SK-N-SH treated with all-trans-retinoic acid at 6 μM for 48 hours (cell line): ENCODE measurements at places on chromosomes 16 and 17.

DNA sequence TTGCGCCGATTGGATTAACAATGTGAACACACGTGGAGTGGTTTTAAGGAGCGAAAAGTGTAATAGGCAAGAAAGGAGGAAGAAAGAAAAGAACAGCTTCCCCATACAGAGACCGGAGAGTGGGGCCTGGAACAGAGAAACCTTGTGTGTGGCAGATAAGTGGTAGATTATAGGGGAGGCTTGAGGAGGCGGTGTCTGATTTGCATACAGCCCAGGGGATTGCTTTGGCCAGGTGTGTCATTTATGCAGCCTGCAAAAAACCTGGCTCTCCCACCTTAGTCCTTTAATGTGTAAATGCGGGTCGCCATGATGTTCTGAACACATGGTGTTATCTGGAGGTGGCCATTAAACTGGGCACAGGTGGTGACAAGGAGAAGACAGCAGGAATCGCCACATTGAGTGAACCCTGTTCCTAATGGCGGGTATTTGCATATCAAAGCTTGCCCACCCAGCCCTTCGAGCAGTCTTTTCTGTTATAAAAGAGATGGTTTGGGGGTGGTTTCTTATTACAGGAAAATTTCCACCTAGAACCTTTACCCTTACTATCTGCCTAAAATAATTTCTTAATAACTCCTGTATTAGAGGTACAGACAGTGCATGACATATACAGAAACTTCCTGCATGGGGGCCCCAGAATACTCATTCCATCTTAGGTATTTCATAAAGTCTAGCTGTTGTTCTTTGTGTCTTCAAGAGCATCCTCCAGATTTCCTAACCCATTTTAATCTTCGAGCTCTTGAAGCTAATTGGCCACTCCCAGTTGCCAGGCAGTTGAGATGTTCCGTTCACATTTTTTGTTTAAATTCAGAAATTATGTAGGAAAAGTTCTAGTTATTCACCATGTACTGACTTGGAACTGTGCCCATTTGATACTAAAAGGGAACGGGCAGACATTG lies 292.5 kb downstream of the RBFOX1 start:
- no peak for ATAC-seq

GRCh38 chr17:64262198-64262999 lies 661 bp downstream of the TEX2 start:
- ATAC-seq: peak; percentile 72

DNA sequence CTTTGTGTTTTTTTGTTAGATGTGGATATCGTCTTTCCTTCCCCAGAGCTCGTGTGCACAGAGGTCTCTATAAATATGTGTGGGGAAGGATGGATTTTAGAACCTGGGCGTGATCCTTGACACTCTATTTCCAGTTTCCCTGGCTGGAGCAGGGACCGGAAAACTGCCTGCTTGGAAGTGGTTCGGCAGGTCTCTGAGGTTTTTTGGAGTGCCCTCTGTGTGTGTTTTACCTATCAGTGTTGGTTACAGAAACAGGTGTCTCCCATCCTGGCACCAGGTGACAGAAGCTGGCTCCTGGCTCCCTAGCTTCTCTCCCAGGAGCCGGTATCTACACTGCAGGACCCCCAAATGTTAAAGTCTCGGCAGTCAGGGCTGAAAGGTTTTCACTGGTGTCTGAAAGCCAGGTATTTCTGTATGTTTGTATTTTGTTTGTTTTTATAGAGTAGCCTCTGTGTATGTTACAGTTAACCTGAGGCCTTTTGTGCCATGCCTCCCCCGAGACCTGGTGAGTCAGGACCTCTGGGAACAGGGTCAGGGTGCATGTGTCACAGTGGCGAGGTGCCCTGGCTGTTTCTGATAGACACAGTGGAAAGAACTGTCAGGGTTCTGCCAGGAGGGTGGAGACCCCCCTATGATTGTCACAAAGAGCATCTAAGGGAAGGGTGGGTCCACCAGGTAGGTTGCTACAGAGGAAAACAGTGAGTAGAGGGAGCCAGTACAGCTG lies 31.3 kb downstream of the ZC3H18 start:
- ATAC-seq: no peak

DNA sequence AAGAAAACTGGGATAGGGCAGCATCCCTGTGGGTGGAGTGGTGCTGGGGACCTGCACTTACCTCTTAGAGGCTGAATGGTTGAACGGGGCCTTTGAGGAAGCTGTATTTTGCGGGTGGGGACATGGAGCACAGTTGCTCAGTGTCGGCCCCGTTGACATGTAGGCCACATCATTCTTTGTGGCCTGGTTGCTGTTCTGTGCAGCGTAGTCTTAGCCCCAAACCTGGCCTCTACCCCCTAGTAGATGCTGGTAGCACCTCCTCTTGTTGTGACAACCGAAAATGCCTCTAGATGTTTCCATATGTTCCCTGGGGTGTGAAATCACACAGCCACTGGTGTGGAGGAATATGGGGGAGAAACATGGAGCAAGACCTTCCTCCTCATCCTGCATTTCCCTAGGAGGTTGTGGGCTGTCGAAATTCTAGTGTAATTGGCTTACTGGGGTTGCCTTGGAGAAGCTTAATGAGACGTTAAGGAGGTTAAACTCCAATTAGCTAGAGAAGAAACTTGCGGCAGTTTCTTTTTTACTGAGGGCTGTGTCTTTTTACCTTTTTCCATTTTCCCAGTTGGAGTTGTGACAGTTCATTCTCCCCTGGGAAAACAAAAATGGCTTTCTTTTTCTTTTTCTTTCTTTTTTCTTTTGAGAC lies 9.4 kb downstream of the ABCC1 start:
- no peak for ATAC-seq

DNA sequence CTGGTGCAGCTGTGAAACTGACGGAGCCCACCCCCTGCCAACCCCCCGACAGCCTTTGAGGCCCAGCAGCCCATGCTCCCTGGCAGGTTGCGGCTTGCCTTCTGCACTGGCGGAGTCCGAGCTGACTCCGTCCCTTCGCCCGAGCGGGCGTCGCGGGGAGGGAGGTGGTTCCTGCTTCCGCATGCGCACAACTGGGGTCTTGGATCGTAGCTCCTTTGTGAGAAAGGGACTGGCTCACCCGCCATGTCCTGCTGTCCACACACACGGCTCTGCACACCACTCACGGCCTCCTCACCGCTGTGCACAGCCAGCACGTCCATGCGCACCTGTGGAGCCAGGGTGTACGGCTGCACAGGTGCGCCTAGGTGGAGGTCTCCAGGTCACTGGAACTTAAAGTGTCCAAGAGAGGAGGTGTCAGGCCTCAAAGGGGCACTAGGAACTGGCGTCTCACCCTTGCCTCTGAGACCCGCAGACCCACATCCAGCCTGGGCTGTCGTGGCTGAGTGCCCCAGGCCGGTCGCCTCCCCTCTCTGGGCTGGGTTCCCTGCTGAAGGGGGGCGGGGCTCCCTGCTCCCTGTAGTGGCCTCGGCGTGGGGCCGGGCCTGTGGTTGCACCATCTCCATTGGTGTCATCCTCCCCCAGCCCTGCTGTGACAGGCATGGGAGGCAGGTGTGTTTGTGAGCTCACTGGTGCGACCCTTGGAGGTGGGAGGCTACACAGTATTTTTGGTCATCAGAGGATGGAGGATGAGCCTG lies 45.3 kb downstream of the JPH3 start:
- ATAC-seq: no peak

DNA sequence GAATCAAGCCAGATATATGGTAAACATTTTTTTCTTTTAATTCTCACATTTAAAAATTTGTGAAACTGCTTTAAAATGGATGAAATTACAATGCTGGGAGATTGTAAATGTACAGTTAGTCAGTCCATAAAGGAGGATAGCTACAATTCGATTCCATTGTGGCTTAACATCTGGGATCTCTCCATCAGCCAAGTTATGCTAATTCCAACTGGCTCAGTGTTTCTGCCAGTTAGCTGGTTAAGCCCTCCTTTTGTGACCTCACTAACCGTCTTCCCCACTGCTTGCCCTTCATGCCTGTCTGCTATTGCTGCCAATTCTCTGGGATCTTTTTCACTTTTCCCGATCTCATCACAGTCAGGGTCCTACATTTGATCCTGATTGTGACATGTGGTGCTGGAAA lies 1347.6 kb downstream of the CDH11 start:
- no peak for ATAC-seq

- no peak for ATAC-seq
Measured at GRCh38 chr17:10814075-10814474, 10.2 kb upstream of the TMEM238L start.

DNA sequence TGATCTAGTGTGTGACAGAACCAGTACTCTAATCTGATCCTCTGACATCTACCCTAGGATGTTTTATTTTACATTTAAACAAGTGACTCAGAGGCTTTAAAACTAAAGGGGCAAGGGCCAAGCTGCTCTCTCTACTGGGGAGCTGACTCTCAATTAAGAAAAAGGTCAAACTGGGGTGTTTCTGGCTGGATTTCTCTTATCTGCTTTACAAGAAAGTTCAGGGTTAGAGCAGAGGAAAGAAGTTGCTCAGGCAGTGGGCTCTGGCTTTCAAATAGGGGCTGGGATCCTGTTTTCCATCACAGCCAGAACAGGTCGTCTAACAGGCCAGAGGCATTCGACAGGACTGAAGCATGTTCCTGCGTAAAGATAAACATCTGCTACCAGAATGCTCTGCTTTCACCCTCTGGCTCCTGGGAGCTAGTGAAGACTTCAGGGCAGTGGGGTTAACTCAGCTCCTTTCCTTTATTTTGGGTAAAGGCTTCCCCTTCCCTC lies 8.5 kb downstream of the MMP28 start:
- ATAC-seq: peak; percentile 69

GRCh38 chr16:89678258-89678657 lies 8.2 kb upstream of the CDK10 start:
- no peak for ATAC-seq

DNA sequence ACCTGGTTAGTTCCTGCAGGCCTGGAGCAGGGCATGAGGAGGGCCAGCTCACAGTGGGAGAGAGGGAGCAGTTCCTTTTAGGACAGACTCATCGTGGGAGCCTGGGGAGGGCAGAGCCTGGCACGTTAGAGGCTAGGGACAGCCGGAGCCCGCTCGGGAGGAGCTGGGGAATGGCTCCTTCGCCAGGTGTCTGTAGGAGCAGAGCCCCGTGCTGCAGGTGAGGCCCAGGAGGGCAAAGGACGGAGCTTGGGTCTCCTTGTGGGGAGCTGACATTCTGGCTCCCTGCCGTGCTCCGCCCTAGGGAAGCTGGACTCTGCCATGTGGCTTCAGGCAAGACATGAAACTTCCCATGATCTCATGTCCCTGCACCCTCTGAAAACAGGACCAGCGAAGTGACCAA lies 18.7 kb upstream of the MTSS2 start:
- no peak for ATAC-seq

- ATAC-seq: peak; percentile 57
Measured at GRCh38 chr17:74842146-74842598, 17.5 kb downstream of the GRIN2C start.

GRCh38 chr16:88747588-88748301 lies 37.3 kb downstream of the PIEZO1 start:
- ATAC-seq: peak; percentile 29; the same call in 2 of the 3 replicates

DNA sequence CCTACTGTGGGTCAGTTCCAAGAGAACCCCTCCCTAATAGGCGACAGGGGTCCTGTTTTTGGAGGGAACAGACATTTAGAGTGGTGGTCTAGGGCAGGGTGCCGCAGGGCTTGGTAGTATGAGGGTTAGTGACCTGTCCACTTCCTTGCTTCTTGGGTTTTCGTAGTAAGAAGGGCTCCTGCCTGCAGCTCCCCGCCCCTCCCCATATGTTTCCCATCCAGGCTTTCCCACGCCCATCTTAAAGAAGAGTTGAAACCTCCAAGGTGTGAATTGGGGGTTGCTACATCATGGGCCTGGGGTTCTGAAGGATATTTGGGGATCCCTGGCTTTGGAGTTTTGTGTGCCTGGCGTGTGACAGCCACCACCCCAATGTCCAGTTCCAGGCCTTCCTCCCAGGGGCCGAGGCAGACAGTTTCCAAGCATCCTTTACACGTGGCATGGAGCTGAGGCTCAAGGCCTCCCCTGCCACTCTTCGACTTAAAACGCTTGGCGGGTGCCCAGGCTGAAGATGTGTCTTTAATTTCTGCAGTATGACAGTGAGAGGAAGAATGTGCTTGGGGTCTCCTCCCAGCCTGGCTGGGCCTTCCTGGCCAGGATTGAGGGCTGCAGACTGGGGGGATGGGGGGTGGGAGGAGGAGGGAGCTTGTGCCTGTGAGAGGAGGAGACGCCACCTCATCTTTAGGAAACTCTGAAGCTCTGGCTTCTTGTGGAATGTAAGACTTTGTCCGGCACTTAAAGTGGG lies 2.3 kb upstream of the COL1A1 start:
- ATAC-seq: peak; percentile 18

GRCh38 chr16:2949705-2950352 lies 14.2 kb upstream of the KREMEN2 start:
- peak; percentile 13; the same call in 1 of the 3 replicates for ATAC-seq

GRCh38 chr16:71904239-71904638 lies 8.9 kb downstream of the IST1 start:
- no peak for ATAC-seq

DNA sequence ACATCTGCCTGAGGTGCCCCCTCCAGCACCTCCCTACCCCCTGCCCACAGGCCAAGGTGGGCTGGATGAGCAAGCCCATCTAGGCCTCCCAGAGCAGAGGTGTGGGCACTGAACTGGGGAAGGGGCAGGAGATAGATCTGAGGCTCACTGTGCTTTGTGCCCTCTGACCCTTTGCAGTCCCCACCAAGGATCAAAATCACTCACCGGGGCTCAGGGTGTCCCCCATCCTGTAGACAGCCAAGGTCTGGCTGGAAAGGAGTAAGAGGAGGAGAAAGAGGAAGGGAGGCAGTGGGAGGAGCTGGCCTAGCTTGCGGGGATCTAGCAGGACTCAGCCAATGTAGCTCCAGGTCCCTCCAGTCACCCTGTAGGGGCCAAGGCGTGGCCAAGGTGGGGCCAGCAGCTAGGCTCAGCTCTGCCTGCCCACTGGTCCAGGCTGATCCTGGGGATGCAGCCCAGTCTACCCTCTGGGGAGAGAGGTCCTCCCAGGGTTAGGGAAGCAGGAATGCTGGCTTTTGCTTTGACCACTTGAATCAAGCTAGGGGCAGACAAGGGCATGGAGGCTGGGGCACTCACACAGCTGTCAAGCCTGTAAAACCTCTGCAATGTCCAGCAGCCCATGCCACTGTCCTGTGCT lies 1.8 kb downstream of the SLC12A4 start:
- ATAC-seq: peak; percentile 14

DNA sequence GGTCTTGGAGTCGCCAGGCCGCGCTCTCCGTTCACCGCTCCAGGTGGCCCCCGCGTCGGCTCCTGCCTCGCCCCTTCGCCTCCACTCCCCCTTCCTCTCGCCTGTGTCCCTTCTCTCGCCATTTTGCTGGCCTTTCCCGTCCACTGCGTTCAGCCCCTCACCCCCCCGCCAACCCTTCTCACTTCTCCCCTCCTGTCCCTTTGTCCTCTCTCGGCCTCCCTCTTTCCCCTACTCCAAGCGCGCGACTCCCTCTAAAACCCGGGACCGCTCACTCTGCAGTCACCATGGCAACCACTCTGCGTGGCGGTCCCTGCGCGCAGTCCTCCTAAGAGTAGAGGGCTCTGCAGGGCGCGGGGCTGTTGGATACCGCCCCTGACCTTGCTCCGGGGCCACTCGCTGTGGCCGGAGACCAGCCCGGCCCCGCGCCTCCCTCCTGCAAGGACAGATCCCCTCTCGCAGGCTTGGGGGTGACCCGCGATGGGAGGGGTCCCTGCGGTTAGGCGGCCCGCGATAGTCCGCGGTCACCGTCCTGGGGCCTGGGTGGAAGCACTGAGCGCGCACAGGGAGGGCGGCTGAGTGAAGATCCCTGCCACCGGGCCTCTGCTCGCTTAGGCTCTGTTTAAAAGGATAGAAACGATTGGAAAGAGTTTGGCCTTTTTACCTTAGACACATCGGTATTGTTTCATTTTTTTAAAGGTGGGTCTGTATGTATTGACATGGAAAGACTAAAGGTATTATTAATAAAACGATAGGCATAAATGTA lies 454 bp downstream of the CCDC40 start:
- peak; percentile 68 for ATAC-seq
